ENCODE measurements at places on chromosomes 6 and 20.

DNA sequence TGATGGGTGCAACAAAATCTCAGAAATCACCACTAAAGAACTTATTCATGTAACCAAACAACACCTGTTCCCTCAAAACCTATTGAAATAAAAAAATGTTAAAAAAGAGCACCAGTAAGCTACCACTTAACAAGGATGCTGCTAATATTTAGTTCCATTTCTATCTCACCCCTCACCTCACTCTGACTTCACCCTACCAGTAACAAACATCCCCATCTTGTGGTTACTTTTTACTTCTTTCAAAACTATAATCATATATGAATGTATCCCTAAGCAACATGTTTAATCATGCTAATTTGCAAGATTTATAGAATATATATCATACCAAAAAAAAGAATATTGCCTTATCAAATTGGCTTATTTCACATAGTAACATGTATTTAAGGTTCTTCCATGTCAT lies 27.4 kb upstream of the SLC24A3 start:
- H3K4me1 ChIP-seq: no peaks in the 10 kb centered on the region
- no peak for DNase-seq
- no peak overlapping the region for H3K27ac ChIP-seq
- no peaks in the 10 kb centered on the region for H3K36me3 ChIP-seq
- H3K27me3 ChIP-seq: no peaks in the 10 kb centered on the region
- H3K4me3 ChIP-seq: no peak overlapping the region

GRCh38 chr6:35202066-35202546 lies 11.7 kb upstream of the SCUBE3 start:
- H3K27me3 ChIP-seq: peaks cover 43% of the 10 kb centered on the region
- H3K36me3 ChIP-seq: no peaks in the 10 kb centered on the region
- no peaks in the 10 kb centered on the region for H3K4me1 ChIP-seq
- H3K4me3 ChIP-seq: no peak overlapping the region

DNA sequence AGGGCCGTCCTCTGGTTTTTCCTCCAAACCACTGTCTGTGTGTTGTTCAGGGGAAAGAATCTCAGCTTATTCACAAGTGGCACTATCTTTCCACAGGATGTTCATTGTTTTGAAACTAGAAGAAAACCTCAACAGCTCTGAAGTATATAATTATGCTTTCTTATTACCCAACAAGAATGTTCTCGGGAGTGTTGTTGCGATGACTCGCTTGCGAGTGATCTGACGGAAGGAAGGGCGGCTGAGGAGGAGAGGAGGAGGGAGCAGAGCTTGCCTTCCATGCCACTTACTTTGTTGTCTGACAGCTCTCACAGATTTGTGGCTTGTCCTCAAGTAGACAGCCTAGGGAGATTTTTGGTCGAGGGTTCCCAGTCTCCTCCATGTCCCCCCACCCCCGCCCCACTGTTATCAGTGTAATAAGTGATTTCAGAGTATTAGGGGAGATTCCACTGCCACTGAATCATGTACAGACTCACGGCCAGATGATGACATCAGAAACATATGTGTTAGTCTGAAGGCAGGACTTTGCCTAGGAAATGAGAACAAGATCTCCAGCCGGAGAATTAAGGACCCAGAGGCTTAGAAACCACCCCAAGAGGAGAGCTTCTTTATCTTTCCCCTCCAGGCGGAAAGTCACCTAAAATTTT lies 80.7 kb upstream of the CCN6 start:
- DNase-seq: peak; percentile 51
- peaks cover 45% of the 10 kb centered on the region for H3K4me1 ChIP-seq
- H3K27me3 ChIP-seq: no peaks in the 10 kb centered on the region
- H3K4me3 ChIP-seq: no peak overlapping the region
- peak overlapping the region; percentile 5 for H3K27ac ChIP-seq
- no peaks in the 10 kb centered on the region for H3K36me3 ChIP-seq

DNA sequence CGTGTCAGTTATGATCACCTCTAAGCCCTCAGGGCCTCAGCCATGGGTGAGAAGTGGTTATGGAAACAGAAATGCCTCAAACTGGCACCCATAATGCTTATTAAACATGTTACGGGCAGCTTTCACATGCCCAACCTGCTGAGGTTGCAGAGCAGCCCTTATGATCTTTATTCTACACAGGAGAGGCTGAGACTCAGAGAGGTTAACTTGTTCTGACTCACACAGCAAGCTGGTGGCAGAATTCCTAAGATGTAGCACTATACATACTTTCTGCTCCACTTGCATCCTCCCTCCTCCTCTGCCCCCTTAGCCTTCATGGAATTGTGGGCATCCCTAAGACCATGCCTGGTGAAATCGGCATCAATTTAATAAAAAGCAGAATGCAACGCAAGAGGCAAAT lies 34.7 kb upstream of the IGF2R start:
- peaks cover 6% of the 10 kb centered on the region for H3K27me3 ChIP-seq
- H3K4me3 ChIP-seq: no peak overlapping the region
- peaks cover 10% of the 10 kb centered on the region for H3K4me1 ChIP-seq
- no peak for DNase-seq

DNA sequence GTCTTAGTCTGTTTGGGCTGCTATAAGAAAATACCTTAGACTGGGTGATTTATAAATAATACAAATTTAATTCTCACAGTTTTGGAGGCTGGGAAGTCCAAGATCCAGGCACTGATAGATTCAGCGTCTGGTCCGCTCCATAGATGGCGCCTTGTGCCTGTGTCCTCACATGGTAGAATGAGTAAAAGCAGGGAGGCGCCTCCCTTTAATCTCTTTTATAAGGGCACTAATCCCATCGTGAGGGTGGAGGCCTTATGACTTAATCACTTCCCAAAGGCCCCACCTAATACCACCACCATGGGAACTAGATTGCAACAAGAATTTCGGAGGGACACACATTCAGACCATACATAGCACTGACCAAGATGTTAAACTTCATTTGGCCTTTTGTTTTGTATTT lies 91.2 kb upstream of the TMEM181 start:
- H3K27me3 ChIP-seq: no peaks in the 10 kb centered on the region
- no peak overlapping the region for H3K4me3 ChIP-seq
- no peaks in the 10 kb centered on the region for H3K4me1 ChIP-seq
- no peaks in the 10 kb centered on the region for H3K36me3 ChIP-seq
- no peak for DNase-seq
